Inflammatory macrophage treated with lipopolysaccharide for 4 hours (primary cell): ENCODE measurements at places on chromosomes 1 and 21.

DNA sequence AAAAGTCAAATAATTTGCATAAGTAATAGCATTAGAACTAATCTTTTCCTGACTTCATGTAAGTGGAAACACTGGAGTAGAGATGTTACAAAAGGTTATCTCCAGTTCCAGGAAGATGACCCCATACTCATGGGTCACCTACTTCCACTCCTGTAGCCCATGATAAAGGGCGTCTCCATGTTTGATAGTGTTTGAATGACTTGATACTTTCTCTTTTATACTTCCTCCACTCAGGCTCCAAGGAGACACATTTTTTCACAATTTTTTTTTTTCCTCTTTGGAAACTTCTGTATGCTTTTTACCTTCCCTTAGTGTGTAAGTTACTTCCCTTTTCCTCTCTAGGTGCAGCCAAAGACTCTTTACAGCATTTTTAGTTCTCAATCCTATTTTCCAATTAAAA is 382.1 kb upstream of the B3GALT2 start:
- DNase-seq = peak; percentile 41

GRCh38 chr1:193181536-193181935 is 4.9 kb downstream of the B3GALT2 start:
- DNase-seq = no peak

- peak; percentile 99 for DNase-seq
Measured at GRCh38 chr1:192516776-192517297, 58.7 kb upstream of the RGS1 start.

DNA sequence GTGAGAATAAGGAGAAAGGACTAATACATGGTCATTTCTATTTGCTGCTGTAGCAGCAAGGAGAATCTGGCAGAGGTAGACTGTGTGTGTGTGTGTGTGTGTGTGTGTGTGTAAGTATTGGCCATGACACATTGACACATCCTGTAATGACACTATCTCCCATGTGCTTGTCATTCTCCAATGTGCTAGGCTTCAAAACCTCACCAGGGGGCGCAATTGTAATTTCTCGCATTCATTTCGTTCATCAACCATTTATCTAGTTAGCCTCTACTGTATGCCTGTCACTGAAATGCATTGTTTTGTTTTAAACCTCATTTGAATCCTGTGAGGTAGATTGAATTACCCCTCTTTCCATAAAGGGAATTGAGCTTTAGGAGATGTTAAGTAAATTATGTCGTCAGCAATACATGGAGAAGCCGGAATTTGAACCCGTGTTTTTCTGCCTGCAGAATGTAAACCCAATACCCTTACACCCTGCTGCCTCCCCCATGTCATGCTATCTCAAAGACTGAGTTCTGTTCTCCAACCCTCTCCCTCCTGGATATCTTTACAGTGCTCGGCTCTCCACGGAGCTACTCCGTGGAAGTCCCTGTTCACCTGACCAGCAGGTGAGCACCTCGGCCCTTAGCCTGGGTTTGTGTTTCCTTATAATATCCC is 100.8 kb downstream of the UCK2 start:
- peak; percentile 53 for DNase-seq

GRCh38 chr21:14683063-14683462 is 136.9 kb upstream of the SAMSN1 start:
- DNase-seq = peak; percentile 50

- DNase-seq = no peak
Measured at GRCh38 chr1:230303069-230303468, 123.1 kb downstream of the PGBD5 start.

GRCh38 chr1:213921311-213921710 is 66.5 kb upstream of the PROX1 start:
- no peak for DNase-seq
